ENCODE measurements at places on chromosomes 1 and 21.

DNA sequence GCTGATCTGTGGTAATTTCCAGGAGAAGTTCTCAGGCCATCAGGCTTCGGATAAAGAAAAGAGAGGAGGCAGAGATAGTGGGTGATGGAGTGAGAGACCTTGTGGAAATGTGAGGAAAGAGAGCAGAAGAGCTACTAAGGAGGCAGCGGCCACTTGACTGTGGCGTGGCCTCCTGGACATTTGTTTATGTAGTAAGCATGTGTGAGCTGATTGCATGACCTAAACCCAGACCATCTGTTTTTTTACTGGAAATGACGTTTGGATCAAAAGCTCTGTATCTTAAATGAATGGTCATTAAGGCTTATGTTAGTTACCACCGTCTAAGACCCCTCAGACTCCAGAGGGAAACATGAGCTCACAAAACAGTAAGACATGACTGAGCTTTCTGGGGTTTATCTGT, 13.6 kb downstream of the ATP1B1 start:
- no peak for DNase-seq

- DNase-seq = no peak
These were observed 164.7 kb upstream of the RGS18 start for GRCh38 chr1:191993549-191993948.

- no peak for DNase-seq
These were observed 14.2 kb downstream of the ABCA4 start for GRCh38 chr1:94106716-94107115.

- no peak for DNase-seq
These were observed 166.0 kb downstream of the COL11A1 start for GRCh38 chr1:102942324-102942723.

Measured in stimulated activated CD8-positive, alpha-beta memory T cell treated with anti-CD3 and anti-CD28 coated beads, Interleukin-12 subunit alpha, Interleukin-12 subunit beta, amount 100 ng/mL, for 1 hour (primary cell).